ENCODE measurements at places on chromosomes 4 and X.

DNA sequence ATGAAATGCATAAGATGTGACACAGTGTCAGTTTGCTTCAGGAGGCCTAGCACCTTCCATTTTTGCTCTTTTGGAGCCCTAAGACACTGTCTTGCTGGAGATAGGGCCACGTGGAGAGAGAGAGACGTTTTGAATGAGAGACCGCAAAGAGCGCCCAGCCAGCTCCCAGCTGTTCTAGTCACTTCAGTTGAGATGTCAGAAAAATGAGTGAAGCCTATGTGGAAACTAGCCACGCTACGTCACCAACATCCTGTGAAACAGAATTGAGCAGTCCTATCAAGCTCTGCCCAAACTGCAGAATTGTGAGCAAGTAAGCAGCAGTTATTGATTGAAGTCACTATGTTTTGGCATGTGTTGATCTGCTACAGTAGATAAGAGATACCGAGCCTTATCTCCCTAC lies 13.1 kb downstream of the GPR82 start:
- no peak for DNase-seq

DNA sequence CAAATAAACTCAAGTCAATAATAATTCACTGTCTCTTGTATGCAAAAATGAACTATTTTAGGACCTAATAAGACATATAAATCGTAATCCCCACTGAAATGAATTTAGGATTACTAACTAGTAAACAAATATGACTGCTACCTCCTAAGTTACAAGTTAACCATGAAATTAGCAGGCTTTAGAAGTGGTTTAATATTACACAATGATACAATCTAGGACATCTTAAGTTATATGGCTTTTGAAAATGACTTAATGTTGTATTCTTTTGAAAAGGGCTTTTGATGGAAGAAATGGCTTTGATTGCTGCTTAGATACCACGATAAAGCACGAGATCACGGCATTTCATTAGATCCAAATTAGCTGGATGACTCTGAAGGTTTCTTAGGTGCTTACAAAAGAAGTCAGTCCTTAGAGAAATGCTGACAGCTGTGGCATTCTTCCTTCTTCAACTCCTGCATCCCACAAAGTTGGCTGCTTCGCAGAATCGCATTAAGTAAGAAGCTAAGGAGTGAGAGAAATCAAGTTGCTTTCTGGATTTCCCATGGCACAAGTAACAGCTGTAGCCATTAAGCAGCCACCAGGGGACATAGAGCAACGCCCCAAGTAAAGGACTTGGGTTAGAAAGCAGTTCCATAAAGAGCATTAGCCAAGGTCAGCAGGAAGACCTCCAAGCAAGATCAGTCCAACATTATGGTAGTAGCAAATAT lies 6.9 kb downstream of the SLC10A7 start:
- DNase-seq: no peak

DNA sequence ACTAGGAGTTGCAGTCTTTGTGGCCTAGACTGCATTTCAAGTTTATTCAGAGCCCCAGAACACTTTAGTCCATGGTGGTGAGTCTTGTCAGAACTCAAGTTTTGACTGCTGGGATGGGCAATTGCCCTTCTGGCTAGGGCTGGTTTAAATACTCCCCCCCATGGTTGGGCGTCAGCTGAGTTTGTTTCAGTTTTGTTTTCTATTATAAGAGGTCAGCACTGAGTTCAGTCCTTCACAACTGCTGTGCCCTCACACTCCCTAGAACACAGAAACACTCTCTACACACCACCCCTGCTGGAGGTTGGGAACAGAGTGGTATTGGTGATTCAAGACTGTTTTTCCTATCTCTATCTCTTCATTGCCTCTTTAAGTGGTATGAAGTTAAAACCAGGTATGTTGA lies 217.0 kb downstream of the GUCY2F start:
- no peak for DNase-seq

GRCh38 chr4:99640676-99641075 lies 17.0 kb downstream of the C4orf54 start:
- DNase-seq: no peak

DNA sequence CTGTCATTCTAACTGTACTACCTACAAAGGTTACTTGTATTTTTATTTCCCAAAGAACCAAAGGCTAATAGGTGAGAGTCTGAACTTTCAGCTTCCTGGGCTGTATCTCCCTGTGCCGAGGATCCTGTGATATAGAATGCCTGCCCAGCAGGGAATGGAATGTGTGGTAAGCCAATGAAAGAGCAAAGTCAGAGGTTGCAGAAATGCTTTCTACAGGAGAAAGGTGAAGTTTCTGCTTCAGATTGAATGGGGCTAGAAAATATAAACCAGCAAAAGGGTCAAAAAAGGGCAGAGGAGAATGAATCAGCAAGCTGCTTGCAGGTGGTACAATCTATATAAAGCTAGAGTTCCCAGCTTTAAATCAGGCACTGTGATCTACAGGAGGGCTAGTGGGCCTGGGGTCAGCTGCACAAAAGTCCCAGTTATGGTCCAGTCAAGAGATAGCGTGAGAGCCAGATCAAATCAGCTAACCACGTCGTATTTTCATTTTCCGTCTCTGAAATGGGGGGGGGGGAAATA lies 146.1 kb downstream of the DCTD start:
- DNase-seq: no peak

- DNase-seq: no peak
These were observed 53.9 kb upstream of the PDLIM3 start for GRCh38 chr4:185589067-185589836.

- DNase-seq: peak; percentile 2
These were observed 109.7 kb downstream of the MSL3 start for GRCh38 chrX:11867610-11868345.

DNA sequence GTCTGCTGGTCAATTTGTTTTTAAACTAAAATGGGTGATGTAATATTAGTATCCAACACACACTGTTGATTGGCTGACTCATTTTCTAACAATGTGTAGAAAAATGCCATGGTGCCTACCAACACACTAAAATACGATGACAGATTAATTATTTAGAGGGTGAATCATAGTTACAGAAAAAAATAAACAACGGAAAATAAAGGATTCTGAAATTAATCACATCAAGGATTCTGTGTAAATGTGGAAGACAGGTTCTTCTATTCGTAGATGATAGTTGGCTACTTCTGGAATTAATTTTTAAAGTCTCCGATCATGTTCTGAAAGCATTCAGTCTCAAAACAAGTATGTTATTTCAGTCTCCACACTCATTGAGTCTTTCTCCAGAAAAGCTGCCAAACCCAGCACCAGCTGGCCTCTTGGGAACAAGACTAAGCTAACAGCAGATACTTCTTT lies 8.2 kb upstream of the IQCM start:
- DNase-seq: peak; percentile 70

- no peak for DNase-seq
These were observed 1.6 kb downstream of the NHS start for GRCh38 chrX:17376431-17377077.

GRCh38 chr4:158535130-158535614 lies 13.5 kb downstream of the RXFP1 start:
- DNase-seq: peak; percentile 56

- DNase-seq: no peak
These were observed 358.9 kb downstream of the TRAM1L1 start for GRCh38 chr4:116726523-116726922.

GRCh38 chr4:56149591-56149990 lies 200.8 kb downstream of the CEP135 start:
- DNase-seq: no peak

DNA sequence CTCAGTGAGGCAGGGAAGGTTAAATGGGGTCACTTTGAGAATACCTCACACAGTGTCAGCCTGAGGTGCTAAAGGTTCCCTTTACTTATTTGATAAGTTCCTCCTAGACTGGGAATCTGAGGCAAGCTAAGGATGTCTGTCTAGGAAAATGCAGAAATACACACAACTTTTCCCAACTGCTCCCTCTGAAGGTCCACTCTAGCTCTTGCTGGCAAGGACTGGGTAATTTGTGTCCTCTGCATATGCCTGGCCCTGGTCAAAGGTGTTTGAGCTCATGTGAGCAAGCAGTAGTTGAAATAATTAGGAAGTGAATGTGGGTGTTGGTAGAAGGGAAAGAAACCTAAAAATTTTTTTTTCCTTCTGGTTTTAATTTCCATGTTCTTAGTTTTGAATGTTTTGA lies 21.3 kb downstream of the TXLNG start:
- no peak for DNase-seq

DNA sequence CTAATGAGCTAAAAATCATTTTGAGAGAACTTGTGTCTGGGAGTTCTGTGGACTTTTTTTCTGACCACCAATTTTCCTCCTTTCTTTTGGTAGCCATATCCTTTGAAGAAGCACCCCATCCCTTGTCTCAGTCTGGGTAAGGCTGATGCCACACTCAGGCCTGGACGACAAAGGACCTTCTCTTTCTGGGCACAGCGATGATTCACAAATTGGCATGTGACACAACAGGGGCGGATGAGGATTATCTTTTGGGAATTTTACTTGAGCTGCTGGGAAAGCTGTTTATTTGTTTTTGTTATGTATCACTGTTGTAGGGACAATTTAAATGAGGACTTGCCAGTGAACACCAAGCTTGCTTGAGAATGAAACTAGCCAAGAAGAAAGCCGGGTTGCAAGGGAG lies 233.4 kb upstream of the HAND2 start:
- no peak for DNase-seq

DNA sequence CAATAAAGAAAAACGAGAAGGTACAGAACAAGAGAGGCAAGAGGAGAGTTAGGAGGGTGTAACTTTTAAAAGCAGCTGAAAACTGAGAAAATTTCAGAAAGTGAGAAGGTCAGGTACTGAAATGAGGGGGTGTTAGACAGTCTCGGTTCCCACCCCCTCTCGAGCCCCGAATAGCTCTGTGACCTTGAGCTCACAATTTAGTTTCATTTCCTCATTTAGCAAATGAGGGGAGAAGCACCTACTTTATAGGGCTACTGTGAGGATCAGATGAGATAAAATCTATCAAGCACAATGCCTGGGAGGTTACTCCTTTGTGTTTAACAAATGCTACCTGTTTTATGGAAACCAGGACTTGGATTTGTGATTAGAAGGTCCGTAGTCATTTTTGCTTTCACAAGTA lies 4.9 kb downstream of the UGT8 start:
- DNase-seq: no peak

GRCh38 chrX:132482632-132483031 lies 6.2 kb downstream of the MBNL3 start:
- no peak for DNase-seq

GRCh38 chr4:165716472-165716871 lies 156.6 kb upstream of the TLL1 start:
- DNase-seq: no peak

DNA sequence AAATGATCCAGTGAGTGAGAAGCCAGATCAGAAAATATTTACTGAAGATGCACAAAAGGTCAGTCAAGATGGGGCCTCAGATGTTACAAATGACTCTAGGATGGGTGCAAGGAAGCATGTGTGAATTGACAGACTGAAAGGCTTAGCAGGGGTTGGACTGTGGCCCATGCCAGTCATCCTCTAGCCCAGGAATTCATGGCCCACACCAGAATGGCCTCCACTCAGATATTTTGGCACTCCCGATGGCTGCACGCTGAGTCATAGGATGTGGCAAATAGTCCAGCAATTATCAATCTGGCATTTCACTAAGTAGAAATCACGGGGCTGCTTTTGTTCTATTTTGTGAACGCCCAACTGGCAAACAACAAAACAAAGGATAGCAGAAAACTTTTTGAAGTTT lies 406.5 kb downstream of the IQCM start:
- peak; percentile 26 for DNase-seq

DNA sequence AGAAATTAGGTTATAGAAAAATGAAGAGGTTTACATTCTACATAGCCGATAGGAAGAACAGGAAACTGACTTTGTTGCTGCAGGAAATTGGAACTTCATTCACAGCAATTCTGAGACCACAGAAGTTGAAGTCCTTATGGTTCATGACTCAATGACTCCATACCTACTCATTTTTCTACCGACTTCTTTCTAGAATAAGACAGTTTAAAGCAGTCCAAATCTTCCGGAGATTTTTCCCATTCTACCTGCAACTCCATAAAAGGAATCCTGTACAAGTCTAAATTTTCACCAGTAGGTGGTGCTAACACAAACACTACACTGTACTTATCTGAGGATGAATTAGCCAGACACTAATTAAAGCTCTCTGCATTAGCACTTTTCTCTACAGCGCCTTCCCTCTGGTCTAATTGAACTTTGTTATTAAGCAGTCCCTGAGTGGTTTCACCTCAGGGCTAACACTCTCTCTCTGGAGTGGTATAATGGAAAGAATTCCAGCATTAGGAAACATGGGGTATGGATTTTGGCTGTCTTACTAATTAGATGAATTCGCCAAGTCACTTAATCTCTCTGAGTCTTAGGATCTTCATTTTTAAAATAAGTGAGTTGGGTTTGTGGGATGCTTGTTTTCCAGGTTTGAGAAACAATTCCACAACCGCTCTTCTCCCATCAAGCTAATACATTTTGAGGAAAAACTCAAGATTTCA lies 167.9 kb downstream of the SMIM20 start:
- DNase-seq: no peak

- DNase-seq: no peak
These were observed 33.0 kb downstream of the GRIA3 start for GRCh38 chrX:123217077-123217476.

GRCh38 chr4:146486565-146486964 lies 35.2 kb downstream of the SLC10A7 start:
- DNase-seq: no peak

- DNase-seq: no peak
These were observed 262.0 kb downstream of the ARAP2 start for GRCh38 chr4:35982318-35982717.

GRCh38 chr4:2482192-2482591 lies 13.3 kb downstream of the RNF4 start:
- DNase-seq: no peak

DNA sequence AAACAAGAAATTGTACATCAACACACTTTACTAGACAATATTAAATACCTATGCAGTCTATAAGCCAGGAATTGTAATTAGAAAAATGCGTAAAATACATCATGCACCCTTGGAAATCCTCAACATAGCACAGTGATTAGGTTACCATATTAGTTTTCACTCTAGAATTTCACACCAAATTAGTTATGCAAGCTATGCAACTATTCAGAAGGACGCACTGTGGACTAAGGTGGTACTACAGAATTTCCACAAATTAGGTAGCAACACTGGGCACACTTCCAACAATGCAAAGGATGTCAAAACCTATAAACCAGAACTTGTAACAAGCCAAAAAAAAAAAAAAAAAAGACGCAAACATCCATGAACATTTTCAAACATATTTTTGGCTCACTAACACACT lies 71.1 kb upstream of the ZCCHC13 start:
- no peak for DNase-seq

GRCh38 chrX:54824722-54825121 lies 17.2 kb downstream of the MAGED2 start:
- DNase-seq: no peak

DNA sequence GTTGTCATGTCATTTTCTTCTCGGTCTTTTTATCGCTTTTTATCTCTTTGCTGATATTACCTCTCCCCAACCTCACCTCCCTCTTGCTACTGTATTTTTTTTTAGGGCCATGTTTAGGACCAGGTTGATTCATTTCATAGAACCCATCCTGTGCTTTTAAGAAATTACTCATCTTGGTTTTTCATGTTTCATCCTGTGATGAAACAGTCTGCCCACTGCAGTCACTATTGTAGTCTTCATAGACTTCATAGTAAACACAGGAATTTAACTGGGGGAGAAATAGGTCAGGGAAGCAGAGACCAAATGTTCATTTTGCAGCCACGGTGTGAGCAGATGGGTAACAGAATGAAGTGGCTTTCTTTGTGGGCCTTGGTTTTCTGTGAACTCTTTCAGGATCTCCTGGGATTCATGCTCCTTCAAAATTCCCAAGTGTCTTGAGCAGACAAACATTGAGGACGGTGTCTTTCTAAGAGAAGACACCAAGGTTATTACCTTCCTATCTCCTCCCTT lies 161.8 kb downstream of the NAA11 start:
- DNase-seq: no peak

GRCh38 chr4:41466249-41466648 lies 71.7 kb upstream of the LIMCH1 start:
- DNase-seq: no peak
